ENCODE measurements at places on chromosomes 2 and 18.
A peak's percentile ranks its signal among the peaks of the same experiment; 100 is the strongest.

GRCh38 chr2:207157162-207157481 is 8.6 kb downstream of the KLF7 start:
- no peak for DNase-seq

- no peak for DNase-seq
Observed at GRCh38 chr2:53636596-53636995, 131.0 kb upstream of the CHAC2 start.

DNA sequence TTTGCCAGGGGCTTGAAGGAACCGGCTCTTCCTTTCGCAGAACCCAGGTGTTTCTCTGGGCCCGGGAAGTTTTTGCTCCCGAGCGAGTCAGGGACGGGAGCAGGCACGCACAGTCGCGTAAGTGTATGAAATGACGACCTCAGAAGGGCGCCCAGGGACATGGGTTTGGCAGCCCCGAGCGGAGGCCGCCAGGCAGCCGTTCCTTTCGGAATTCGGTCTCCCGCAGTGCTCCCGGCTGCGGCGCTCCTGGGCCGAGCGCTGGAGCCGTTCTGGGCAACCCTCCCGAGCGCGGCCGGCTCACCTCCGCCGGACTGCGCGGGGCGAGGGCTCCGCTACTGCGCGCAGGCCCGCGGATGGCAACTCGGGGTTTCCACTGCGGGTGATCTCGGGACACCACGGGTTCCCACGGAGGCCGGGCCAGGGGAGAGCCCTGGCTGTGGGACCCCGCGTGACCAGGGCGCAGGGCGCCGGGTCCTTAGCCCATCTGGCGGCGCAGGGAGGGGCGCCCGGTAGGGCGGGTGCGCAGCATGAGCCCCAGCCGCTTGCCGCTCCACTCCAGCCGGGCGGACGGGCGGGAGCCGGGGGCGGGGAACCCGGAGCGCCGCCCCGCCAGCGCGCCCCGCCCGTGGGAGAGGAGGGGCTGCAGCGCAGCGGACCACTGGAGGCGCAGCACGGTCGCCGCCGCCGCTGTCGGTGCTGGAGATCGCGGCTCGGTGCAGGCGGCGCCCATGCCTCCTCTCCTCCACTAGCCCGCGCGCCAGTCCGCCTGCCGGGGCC is at the start of gene OSBPL6:
TSS of gene OSBPL6 (plus strand) at position 690 of the 777 bp plus-strand sequence. CDS start 111,673 bp downstream, outside the sequence.
- peak; percentile 24 for DNase-seq

- peak; percentile 54 for DNase-seq
Observed at GRCh38 chr2:56749152-56749752, 565.5 kb downstream of the CCDC85A start.

GRCh38 chr18:79512461-79513380 is 117.0 kb downstream of the NFATC1 start:
- DNase-seq = no peak

DNA sequence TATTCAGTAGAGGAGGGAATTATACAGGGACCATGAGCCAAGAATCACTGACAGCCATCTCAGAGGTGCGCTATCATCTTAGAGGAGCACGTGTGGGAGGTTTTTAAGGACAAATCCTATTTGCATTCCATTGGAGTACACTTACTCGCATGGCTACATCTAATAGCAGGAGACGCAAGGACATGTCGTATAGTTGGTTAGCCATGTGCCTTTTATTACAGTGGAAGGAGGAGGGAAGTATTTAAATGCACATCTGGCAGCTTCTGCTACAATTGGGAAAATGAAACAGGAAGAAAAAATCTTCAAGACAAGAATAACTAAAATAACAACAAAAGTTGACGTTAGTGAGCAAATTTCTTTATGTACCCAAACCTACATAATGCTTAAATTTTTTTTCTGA is 86.5 kb upstream of the UGP2 start:
- no peak for DNase-seq

GRCh38 chr18:38052879-38053590 is 487.4 kb upstream of the CELF4 start:
- DNase-seq = no peak

DNA sequence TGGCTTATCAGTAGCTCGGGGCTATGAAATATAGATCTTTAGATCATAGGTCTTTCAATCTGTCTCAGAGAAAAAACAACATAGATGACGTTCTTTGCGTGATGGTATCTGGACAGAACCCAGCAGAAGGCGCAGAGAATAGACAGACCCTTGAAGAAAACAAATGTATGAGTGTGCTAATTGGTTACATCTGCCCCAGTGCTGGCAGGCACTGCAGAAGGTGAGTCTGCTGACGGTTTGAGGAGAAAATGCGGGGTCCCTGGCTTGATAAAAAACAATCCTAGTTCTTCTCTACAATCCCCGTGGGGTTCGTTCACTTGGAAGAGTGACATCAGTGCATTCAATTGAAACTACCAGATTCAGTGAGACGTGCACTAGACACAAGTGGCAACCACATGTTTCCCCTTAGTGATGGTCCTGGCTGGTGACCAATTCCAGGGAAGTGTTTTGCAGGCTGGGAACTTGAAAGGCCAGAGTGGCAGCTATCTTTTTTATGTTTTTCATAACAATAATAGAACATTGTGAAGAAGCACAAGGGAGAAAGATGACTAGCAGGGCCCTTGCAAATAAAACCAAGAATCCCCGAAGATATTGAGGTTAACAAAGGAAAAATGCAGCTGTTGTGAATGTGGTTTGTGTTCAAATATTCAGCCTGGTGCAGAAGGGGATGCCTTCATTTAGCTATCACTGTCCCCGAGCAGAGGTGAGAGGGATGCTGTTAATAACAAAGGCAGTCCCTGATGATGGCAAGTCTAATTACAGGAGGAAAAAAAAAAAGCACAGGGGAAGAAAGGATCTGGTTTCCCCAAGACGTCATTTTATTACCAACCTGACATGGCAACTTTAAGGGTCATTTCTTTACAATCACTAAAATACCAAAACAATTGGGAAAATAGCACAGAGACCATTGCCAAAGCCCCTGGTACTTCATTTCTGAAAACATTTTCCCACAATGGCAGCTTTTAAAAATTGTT is 337.6 kb upstream of the FIGN start:
- DNase-seq = no peak
